NCI-H2171 treated with DMSO at 0.1 percent for 48 hours (cell line): ENCODE measurements at places on chromosomes 4 and X.

DNA sequence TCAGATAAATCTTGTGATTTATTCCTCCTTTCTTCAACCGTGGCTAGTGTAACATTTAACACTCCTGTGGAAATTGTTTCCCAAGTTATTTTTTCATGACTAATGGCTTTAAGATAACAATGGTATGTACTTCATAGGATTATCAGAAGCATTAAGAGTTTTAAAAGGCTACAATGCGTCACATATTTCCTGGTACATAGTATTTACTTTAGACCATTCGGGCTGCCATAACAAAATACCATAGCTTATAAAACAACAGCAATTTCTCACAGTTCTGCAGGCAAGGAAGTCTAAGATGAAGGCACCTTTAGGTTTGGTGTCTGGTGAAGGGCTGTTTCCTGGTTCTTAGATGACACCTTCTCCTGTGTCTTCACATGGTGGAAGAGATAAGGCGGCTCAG lies 158.6 kb downstream of the PAPSS1 start:
- DNase-seq: no peak

- no peak for DNase-seq
These were observed 592.0 kb downstream of the IQCM start for GRCh38 chr4:149223659-149224058.

- DNase-seq: no peak
These were observed 47.6 kb upstream of the FGG start for GRCh38 chr4:154660052-154660451.

DNA sequence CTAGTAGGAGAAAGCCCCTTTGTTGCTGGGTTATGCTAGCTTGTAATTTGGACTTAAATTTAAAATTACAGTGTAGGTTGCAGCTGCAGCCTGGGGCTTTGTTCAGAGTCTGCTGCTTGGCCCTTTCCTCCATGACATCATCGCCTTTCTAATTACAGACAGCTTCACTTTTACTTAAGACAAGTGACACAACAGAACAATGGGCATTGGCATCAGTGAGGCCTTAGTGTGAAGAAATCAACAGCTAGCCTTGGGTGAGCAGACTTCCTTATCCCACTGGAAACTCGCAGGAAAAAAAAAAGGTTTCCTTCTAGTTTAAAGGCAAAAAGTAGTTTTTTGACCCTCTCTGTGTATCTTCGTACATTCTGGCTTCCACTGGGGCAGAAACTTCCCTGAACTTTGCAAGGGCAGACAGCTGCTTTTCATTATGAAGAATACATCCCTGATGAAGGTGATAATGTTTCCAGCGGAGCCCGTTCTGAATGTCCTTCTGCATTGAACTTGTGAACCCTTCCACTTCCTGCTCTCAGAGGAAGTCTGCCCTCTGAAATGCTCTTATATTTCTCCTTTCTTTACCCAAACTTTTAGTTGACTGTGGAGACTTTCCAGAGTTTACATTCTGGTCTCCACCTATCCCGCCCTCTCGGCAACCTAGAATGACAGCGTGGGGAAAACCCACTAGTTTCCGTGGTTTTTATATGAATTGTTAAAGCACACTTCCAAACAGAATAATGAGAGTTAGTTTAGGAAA lies 123.2 kb upstream of the FAM9C start:
- DNase-seq: no peak

DNA sequence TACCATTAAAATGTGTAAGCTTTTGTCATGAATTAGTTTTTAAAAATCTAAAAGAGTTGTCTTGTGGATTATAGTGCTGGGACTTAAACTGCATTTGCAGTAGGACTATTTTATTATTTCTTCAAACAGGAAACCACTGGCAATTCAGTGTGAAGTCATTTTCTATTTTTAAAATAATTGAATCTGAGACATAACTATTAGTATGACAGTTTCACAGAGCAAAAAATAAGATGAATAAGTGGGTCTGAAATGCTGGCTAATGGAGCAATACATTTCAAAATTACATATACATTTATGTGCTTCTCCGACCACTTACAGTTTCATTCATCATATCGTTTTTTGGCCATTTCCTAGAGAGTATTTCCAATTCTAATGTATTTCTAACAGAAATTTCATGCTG lies 75.3 kb upstream of the RAPGEF2 start:
- no peak for DNase-seq

DNA sequence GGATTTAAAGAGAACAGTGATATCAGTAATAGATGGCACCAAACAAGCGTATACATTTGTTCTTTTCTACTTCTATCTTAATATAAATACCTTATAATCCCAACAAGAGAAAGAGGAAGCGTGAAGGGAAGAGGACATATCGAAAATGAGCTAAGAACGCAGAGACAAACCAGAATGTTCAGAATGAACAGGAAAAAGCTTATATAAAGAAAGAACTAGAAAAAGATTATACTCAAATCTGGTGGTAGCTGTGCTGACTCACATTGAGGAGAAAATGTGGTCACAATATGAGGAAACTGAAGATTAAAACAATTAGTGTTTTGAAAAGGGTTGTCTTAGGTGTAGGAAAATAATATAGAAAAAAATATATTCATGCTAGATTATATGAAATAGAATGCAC lies 2.0 kb upstream of the GPR34 start:
- no peak for DNase-seq

DNA sequence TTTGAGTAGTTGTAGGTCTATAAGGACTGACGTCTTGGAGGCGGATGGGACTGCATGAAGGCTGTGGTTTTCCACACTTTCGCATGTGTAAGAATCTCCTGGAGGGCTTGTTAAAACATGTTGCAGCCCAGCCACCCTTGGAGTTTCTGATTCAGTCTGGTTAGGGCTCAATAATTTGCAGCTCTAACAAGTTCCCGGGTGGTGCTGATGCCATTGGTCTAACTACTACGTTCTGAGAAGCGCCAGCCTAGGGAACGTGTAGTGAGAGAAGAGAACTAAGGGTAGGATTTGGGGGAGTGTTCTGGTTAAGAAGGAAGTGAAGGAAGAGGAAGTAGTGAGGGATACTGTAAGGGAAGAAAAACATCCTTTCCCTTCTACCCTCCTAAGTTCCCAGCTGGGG lies 138.9 kb downstream of the LARP7 start:
- DNase-seq: no peak

GRCh38 chr4:106302062-106302438 lies 14.0 kb downstream of the TBCK start:
- no peak for DNase-seq

DNA sequence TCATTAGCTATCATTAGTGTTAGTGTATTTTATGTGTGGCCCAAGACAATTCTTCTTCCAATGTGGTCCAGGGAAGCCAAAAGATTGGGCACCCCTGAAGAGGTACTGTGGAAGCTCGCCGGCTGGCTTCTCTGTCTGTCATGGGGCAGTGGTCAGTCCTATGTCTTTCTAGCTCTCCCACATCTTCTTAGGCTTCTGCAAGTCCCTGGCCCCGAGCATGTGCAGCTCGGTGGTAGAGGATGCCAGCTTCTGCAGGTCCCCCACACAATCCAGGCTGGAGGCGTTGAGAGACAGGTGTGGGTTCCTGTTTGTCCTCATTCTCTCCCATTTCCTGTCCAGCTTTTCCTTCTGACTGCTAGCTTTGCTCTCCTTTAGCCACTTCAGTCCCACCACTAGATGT lies 134.1 kb upstream of the NALF2 start:
- DNase-seq: no peak

DNA sequence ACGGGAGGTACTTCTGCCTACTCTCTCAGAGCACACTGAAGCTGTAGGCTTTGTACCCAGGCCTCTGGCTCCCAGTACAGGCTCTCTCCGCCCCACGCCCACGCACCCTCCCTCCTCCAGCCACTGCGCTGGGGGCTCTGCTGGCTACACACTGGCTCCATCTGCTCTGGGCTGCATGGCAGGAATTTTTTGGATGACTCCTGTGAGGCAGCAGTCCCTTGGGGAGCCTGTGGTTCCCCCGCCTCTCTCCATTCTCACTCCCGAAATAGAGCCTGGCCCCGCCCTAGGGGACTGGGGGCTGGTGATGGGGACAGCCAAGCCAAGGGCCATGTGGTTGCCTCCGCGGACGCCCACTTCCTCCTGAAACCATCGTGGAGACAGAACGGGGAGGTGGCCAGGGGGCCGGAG lies 58.1 kb upstream of the ADRA2C start:
- peak; percentile 40 for DNase-seq
